ENCODE measurements at places on chromosomes 13 and 19. TPM values are rescaled to one million over a fixed set of nuclear protein-coding genes. Genes with fewer than 3 reads are reported as not detected.

Gene CYP2A7
- not detected for total RNA-seq

Gene MAU2
- 36.8 TPM for total RNA-seq

DNA sequence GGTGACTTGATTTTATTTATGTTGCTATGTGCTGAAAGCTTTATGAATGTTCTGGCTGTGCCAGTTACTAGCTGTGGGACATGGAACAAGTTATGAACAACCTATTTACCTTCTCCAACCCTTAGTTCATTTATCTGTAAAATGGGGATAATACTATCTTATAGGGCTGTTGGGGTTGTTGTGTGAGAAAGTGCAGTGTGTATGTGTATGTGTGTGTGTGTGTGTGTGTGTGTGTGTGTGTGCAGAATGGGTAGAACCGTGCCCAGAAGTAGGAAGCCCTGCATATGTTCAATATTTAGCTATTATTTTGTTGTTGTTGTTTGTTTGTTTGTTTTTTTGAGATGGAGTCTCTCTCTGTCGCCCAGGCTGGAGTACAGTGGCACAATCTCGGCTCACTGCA is 20.4 kb downstream of the ZSWIM9 start:
- no peaks in the 10 kb centered on the region for H3K4me1 ChIP-seq
- no peaks in the 10 kb centered on the region for H3K27me3 ChIP-seq
- no peak overlapping the region for H3K4me3 ChIP-seq
- H3K36me3 ChIP-seq = no peaks in the 10 kb centered on the region
- no peak overlapping the region for H3K27ac ChIP-seq
- no peak for DNase-seq

DNA sequence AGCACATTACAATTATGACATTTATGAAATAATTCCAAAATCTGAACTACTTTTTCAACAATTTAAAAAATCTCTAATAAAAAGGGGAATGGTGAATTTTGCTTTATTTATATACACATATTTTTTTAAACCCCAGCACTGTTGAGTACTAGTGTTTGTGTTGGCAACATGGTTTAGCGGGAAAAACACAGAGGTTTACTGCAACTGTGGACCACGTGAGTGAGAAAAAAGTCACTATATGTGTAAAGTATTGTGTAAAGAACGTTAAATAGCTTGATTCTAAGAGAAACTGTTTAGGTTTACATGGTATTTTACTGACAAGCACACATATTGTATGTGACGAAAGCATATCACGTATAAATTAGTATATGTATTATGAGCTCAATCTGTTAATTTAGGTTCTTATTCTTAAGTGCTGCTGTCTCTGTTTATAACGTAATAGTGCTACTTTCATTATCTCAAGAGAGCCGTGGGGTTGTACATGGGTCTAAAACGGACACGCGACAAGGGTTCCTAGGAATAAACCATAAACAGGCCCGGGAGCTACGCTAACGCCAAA is 617 bp downstream of the SKA3 start:
- peak overlapping the region; percentile 87 for H3K27ac ChIP-seq
- H3K36me3 ChIP-seq = no peaks in the 10 kb centered on the region
- DNase-seq = peak; percentile 23
- peaks cover 7% of the 10 kb centered on the region for H3K4me1 ChIP-seq

DNA sequence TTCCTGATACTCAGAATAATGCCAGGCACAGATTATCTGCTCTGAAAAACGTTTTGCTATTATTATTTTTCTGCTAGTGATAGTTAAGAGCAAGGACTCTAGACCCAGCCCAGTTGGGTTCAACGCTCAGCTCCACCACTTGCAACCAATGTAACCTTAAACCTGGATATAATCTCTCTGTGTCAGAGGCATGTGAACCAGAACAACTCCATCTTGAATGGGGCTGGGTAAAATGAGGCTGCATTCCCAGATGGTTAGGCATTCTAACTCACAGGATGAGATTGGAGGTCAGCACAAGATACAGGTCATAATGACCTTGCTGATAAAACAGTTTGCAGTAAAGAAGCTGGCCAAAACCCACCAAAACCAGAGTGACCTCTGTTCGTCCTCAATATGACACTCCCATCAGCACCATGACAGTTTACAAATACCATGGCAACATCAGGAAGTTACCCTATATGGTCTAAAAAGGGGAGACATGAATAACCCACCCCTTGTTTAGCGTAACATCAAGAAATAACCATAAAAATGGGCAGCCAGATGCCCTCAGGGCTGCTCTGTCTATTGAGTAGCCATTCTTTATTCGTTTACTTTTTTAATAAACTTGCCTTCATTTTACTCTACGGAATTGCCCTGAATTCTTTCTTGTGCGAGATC is 13.6 kb downstream of the FAM187B start:
- H3K36me3 ChIP-seq = no peaks in the 10 kb centered on the region
- no peak overlapping the region for H3K4me3 ChIP-seq
- H3K27me3 ChIP-seq = no peaks in the 10 kb centered on the region
- H3K27ac ChIP-seq = no peak overlapping the region

DNA sequence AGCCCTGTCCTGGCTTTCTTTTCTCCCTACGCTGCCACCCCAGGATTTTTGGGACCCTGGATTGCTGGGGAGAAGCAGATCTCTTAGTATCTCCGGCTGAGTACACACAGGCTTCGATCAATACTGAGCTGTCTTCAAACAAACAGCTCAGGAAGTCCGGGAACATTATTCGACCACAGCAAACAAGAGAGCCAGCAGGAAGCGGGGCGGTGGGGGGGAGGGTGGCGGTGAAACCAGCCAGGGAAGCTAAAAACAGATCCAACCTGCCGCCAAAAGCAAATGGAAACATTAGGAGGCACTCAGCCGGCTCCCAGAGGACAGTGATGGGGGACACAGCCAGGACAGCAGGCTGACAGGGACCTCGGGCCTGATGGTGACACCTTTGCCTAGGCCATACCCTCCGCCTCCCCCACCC is 12.2 kb upstream of the BCAM start:
- no peak overlapping the region for H3K27ac ChIP-seq
- DNase-seq = peak; percentile 14
- no peaks in the 10 kb centered on the region for H3K27me3 ChIP-seq
- H3K4me1 ChIP-seq = no peaks in the 10 kb centered on the region

DNA sequence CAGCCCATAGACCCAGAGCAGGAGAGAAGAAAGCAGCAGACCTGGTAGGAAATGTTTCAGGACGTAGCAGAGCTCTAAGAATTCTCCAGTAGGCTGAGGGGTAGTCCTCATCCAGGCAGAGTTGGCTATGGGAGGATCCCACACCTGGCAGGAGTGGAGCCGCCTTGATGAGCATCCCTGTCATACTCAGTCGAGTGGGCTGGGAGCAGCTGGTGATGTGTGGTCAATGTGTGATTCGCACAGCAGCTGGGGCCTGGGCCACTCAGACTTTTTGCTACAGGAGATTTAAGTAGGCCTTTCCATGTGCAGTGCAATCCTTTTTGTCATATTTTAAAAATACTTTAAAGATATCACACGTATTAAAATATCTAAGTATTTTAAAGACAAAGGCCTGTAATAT is 56.6 kb downstream of the MYO16 start:
- no peaks in the 10 kb centered on the region for H3K27me3 ChIP-seq
- H3K36me3 ChIP-seq = no peaks in the 10 kb centered on the region
- no peak for DNase-seq
- no peak overlapping the region for H3K4me3 ChIP-seq

GRCh38 chr19:4051175-4052101 is 15.3 kb downstream of the ZBTB7A start:
- peak; percentile 45 for DNase-seq
- no peak overlapping the region for H3K4me3 ChIP-seq
- H3K27me3 ChIP-seq = no peaks in the 10 kb centered on the region
- H3K4me1 ChIP-seq = peaks cover 20% of the 10 kb centered on the region
- peaks cover 17% of the 10 kb centered on the region for H3K36me3 ChIP-seq
- H3K27ac ChIP-seq = peak overlapping the region; percentile 66

- no peak overlapping the region for H3K27ac ChIP-seq
- no peak for DNase-seq
- H3K27me3 ChIP-seq = peaks cover 4% of the 10 kb centered on the region
- H3K36me3 ChIP-seq = no peaks in the 10 kb centered on the region
- H3K4me1 ChIP-seq = peaks cover 4% of the 10 kb centered on the region
Observed at GRCh38 chr19:17420475-17420924, 653 bp downstream of the MVB12A start.

Measured in astrocyte (in vitro differentiated cells and primary cell).